ENCODE measurements at places on chromosomes 6 and 20.

- DNase-seq = no peak
Observed at GRCh38 chr20:31803552-31804291, 15.4 kb upstream of the MYLK2 start.

GRCh38 chr6:52524918-52525317, 51.9 kb downstream of the TRAM2 start:
- DNase-seq = no peak

DNA sequence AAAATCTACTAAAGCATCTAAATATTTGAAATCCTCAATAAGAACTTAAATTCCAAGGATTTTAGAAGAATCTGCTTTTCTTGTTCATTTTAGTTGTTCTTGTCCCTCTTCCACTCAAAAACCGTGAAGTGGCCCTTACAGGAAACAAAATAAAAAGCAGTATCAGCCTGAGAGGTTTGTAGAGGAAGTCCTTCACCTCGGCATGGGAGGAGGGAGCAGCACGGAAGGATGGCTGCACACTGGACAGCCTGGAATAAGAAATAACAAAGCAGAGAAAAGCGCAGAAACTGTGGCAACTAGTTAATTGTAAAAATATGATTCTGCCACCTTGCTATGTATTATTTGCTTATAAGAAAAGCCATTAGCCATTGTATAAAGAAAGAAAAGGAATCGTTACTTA, 46.1 kb downstream of the RALGAPA2 start:
- DNase-seq = no peak

DNA sequence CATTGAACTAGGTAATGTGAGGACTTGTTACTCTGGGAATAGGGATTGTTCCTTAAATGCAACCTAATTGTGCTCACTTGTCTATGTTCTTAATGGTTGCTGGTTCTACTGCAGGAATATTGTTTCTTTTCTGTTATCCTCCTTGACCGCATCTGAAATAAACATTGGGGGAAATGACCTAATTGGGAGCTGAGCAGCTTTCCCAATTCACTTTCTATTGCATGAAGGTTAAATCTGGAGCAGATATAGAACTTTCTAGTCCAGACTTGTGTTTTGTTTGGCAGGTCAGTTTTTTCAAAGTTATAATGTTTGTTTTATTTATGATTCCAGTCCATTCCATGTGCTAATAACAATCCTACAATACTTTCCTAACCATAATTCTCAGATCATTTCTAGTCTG, 981.0 kb upstream of the CITED2 start:
- DNase-seq = no peak

GRCh38 chr20:36485286-36485685, 56.0 kb upstream of the MYL9 start:
- DNase-seq = no peak

- no peak for DNase-seq
Observed at GRCh38 chr6:14655201-14656061, 537.9 kb downstream of the CD83 start.

- DNase-seq = no peak
Observed at GRCh38 chr6:133621751-133622150, 267.2 kb upstream of the TCF21 start.

GRCh38 chr6:99592900-99593299, 13.7 kb upstream of the PRDM13 start:
- no peak for DNase-seq

GRCh38 chr6:108078191-108078590, 3.6 kb upstream of the OSTM1 start:
- DNase-seq = no peak

DNA sequence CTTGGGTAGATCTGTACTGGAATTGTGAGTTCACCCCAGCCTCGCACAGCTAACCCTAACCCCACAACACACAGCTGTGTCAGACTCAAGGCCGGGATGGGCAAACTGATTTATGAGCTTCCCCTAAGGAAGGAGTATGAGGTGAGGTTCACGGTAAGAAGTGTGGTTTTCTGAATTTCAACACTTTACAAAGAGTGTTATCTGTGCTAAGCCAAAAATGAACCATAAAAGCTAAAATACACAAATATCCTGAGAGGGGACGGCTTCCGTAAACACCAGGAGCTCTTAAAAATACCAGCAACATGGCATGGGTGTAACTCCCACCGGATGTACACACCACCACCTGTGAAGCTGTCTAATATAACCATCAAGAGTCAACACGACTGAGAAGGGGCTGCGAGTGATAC, 101.2 kb downstream of the ATP9A start:
- DNase-seq = no peak

DNA sequence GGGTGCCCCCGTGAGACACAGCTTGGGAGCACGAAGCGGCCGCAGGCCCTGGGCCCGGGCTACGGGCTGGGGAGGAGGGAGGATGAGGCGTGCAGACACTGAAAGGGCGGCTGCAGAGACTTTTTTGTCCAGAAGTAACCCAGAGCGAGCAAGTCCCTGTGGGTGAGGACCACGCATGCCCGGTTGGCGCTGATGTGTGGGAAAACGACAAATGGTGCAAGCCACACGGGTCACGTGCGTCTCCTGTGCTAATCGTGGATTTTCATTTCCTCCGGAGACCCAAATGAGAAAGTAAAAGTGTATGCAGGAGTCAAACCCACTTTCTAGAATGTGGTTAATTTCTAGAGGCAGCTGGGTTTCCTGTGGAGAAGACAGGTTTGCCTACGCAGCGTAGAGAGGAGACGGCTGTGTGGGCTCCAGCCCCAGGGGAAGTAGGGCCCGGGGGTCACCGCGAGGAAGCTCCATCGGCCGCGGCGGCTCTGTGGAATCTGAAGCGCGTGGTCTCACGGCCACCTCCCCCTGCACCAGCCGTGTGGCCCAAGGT, 19.0 kb downstream of the DLL1 start:
- DNase-seq = peak; percentile 21

GRCh38 chr6:75386050-75386770, 101.6 kb upstream of the TMEM30A start:
- no peak for DNase-seq

- no peak for DNase-seq
Observed at GRCh38 chr6:129890164-129890563, 29.0 kb upstream of the TMEM244 start.

- no peak for DNase-seq
Observed at GRCh38 chr20:35279533-35280174, 1.7 kb upstream of the MMP24OS start.

DNA sequence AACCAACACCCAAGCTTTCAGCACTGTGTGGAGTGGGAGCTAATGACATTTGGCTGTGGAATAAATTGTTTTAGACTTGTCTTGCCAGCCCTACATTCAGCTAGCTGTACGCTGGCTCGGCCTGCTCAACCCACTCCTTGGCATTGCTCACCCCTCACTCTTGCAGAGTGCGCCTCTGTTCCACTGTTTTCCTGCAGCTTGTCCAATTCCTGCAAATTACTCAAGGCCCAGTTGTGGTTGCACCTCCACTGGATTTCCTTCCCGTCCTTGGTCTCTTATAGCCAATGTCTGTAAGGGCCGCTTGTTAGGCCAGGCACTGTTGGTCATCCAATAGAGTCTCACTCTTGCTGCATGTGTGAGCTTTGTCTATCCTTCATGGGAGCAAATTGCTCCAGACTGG, 289.2 kb upstream of the RNF24 start:
- no peak for DNase-seq

DNA sequence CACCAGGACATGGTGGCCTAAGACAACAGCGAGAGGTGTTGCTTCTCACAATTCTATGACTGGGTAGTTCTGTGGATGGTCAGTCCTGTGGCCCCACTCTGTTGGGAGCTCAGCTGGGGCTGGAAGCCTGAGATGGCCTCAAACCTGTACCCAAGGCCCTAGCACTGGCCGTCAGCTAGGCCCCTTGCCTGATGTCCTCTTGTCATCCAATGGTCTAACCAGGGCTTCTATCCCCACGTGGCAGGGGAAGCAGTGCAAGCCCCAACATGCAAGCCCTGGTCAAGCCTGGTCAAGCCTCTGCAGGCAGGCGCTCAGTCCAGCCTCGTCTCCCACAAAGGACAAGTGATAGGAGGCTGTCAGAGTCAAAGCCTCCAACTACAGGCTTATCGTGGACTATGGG, 196.5 kb upstream of the CST7 start:
- DNase-seq = no peak

DNA sequence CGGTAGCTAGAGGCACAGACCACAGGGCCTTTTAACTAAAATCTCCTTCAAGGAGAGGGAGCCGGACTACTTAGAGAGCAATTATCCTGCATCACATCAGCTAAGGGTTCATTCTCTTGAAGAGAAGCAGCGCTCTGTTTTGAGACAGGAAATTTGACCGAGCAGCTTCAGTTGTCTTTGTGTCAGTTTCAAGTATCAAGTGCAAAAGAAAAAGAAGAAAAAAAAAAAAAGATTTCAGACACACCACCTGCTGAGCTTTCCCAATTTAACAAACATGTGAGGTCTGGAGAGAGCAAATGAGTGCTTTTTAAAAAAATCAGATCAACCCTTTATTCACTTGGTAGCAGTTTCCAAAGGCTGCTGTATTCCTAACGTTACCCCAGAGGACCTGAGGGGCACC, 273.5 kb upstream of the POU3F2 start:
- DNase-seq = no peak

DNA sequence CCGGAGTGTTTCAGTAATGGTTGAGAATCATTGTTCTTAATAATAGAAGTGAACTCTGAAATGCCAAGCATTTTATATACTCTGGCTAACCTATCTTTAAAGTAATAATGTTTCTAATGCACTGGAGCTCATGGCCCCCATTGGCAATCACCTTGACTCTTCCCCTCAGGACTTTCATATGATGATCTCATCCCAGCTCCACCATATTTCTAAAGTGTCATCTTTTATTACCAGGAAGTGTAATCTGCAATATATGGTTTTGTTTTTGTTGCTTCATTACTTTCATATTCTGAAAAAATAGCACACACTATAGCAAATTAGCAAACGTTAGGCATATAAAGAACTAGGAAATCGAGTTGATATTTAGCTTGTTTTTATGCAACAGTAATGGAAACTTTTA, 60.3 kb downstream of the TULP4 start:
- no peak for DNase-seq

GRCh38 chr20:40279390-40279789, 409.6 kb downstream of the MAFB start:
- no peak for DNase-seq

DNA sequence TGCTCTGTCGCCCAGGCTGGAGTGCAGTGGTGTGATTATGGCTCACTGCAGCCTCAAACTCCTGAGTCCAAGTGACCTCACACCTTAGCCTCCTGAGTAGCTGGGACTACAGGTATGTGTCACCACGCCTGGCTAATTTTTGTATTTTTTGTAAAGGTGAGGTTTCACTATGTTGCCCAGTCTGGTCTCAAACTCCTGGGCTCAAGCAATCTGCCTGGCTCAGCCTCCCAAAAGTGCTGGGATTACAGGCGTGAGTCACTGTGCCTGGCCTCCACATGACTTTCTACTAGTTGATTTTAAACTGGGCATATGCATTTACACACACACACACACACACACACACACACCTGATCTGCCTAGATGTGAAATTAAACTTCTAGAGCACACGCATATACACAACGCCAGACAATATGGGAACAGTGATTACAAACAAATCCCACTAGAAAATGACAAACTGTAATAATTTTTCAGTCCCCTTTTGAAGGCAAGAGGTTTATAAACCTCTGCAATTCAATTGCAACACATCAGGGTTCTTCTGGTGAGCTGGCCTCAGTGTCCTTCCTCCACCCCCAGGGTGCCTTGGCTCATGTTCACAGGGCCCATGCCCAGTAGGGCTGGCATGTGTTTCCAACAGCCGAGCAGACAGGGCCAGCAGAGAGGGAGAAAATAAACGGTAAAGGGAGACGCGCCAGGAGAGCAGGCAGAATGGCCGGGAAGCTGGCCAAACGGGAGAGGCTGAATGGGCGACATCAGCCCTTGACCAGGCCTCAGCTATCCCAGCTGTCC, 31.2 kb downstream of the PARD6B start:
- DNase-seq = no peak

DNA sequence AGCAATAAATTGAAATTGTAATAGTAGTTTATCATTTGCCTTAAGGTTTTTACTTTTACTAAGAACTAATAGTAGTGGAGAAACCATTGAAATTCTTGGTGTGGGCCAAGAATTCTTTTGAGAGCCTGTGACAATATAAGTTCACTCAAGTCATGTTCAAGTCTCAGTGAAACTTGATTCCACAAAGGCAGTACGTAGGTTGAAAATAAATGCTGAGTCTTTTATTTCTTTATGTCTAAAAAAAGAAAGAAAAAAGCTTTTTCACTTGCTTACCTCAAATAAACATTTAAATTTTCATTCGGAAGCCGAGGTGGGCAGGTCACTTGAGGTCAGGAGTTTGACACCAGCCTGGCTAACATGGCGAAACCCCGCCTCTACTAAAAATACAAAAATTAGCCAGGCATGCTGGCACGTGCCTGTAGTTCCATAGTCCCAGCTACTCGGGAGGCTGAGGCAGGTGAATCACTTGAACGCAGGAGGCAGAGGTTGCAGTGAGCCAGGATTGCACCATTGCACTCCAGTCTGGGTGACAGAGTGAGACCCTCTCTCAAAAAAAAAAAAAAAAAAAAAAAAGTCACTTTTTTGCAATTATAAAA, 57.8 kb upstream of the NELFCD start:
- DNase-seq = no peak

GRCh38 chr6:33878562-33878961, 74.8 kb upstream of the MLN start:
- no peak for DNase-seq

DNA sequence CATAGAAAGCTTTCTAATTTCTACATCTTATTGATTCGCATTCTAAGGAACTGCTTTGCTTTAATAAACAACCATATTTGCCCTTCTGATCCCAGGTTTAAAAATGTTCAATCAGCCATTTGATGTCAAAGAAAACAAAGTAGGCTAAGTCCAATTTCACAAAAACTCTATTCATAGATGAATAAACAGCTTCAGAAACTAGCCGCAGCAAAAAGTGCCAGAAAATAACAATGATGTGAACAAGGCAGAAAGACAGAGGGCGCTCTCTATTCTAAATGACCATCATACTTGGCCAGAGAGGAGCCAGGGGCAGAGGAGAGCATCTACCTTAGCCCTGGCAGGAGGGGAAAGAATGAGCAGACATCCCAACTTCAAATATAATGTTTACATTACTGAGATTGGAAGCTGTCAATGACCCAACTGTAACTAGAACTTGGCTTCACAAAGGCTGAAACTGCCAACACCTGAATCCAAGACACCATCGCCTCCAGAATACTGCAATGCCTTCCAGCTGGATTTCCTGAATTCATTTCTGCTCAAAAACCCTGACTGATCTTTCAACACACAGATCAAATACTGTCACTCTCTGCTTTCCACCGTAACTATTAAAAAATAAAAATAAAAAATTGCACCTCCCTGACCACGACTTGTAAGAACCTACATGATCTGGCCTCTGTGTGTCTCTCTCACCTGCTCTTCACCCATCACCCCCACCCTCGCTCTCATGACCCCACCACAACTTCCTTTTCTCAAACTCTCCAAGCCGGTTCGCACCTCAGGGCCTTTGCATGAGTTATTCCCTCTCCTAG, 9.5 kb downstream of the CNKSR3 start:
- DNase-seq = no peak

DNA sequence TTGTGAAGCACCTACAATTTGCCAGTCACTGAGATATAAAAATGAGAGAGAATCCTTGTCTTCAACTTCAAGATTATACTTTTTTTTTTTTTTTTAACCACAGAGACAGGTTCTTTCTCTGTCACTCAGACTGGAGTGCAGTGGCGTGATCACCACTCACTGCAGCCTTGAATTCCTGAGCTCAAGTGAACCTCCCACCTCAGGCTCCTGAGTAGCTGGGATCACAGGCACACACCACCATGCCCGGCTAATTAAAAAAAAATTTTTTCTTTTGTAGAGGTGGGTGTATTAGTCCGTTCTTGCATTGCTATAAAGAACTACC, 51.6 kb upstream of the PMEPA1 start:
- no peak for DNase-seq

GRCh38 chr6:88290411-88290810, 124.3 kb upstream of the CNR1 start:
- no peak for DNase-seq

Measured in activated T-helper 1 cell treated with anti-CD3 and anti-CD28 coated beads, Interleukin-2, amount 50 U/mL, for 16 hours (primary cell).